ENCODE measurements at places on chromosomes 13 and 19. TPM values are rescaled to one million over a fixed set of nuclear protein-coding genes. Genes with fewer than 3 reads are reported as not detected.

HIPK4 gene
- 0.22 TPM for total RNA-seq

S1PR2 gene
- 14.6 TPM for total RNA-seq

CPT1C gene
- not detected for total RNA-seq

GADD45B gene
- total RNA-seq: 36.4 TPM

NCAN gene
- total RNA-seq: 0.07 TPM

DNA sequence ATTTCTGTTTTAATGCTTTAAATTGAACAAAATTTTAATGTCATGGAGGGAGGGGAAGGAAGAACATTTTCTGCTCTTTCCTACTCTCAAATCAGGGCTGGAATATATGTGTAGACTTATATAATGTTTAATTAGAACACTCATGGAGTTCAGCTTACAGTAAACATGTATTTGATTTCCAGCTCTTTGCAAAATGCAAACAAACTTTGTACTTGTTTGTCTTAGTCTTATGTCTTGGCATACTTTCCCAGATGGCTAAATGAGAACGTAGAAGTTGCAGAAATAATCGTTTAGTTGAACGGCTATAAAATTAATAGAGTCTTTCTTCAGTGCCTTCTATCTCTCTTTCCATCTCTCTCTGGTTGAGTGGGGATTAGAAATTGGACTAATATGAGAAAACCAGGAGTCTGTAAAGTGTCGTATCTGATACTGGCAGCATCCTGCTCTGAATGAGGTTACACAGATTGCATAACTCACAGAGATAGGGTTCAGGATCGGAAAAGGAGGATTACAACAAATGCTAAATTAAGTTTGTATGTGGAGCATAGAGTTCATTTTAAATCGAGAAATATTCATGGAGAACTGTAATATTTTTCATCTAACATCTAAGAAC, 82.3 kb downstream of the FGF9 start:
- DNase-seq: no peak

DNA sequence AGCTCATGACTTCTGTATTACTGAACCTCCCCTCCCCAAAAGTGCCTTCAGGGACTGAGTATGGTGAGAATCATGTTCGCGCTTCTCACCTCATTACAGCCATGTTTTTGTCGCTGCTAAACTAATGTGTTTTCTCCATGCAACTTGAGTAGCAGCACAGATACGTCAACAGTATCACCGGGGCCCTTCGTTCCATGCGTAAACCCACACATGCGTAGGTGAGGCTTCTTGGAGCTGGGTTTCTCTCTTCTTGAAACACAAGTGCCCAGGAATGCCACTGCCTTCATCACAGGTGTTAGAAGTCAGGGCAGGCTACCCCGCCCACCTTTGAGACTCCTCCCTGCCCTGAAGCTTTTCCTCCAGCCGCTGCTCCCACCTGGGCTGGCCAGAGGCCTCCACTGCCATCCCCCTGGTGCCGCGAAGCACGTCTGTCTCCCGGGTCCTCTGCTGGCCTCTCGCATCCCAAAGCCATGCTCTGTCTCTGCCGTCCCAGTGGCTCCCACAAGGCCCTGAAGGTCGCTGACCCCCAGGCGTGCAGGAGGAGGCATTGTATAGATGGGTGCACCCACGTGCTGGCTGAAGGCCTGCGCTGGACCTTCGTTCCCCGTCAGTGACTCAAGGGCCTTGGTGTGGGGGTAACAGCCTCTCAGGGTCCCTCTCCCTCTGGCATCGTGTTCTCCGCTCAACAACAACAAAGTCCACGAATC, 135.3 kb upstream of the MCF2L start:
- DNase-seq: no peak

DNA sequence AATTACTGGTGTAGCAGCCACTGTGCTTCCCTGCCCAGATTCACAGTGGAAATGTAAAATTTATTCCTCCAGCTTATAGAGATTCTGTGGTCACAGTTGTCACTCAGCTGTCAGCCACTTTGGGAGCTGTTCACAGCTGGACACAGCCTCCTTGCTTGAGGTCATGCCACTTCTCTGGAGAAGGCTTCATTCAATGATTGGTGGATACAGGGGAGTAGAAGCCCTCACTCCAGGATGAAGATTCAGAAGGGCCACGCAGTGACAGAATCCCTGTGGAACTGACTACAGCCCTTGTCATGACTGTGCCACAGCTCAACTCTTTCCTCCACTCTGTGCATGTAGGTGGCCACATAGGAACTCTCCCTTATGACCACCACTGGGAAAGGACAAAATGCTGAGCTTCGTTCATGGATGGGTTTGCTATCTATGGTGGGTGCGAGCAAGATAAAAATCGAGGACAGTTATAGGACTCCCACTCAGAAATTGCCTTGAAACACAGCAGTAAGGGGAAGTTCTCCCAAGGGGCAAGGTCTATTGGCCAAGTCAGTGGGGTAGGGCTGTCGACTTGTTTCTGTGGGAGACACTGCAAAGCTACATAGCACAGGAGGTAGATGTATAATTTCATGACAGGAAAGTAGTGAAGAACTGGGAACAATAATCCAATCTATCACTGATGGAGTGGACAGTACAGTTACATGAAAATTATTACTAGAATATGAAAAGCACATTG, 98.7 kb downstream of the CCNA1 start:
- DNase-seq: no peak

DNA sequence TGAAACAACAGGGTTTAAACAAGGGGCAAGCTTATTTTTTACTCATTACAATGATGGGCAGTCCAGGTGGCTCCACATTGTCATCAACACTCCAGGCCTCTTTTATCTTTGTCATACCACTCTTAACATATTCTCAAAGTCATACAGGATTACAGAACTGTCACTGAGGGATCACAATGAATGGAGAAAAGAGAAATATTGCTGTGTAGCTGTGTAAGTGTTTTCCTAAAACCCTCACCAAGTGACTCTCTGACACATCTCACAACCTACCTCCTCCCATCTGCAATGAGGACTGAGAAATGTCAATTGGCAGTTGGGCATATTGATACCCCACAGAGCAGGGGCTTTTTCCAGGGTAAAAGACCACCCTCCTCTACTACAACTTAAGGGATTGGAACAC, 562.1 kb downstream of the TBC1D4 start:
- no peak for DNase-seq

DNA sequence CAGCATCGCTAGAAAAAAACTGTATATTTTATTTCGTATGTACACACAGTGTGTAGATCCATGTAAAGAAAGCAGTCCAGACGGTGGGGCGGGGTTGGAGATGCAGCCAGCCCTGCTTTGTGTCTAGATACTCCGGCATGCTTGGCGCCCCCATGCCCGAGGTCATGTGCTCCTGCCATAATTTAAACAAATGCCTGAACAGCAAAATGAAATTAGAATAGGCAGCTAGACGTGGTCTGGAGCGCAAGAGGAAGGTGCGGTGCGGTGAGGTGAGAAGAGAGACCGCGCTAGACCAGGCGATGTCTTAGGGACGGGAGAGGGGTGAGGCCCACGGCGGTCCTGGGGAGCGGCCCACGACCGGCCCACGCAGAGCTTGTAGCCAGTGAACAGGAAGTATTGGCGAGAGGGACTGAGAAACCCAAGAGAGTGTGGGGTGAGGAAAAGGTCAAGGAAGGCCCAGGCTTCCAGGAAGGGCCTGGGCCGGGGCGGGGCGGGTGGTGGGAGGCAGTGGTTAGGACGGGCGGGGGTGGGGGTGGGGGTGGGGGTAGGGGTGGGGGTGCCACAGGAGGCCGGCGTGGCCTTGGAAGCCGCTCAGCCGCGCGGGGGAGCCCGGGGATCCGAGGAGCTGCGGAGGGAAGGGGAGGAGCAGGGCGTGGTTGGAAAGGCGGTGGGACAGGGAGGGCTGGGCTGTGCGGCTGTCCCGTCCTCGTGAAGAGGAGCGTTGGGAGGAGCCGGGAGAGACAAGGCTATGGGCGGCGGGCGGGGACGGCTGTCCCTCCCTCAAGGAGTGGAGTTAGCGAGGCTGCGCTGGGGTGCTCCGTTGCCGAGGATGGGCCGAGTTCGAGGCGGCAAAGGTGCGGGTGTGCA, 254.7 kb upstream of the SGCG start:
- DNase-seq: no peak

DNA sequence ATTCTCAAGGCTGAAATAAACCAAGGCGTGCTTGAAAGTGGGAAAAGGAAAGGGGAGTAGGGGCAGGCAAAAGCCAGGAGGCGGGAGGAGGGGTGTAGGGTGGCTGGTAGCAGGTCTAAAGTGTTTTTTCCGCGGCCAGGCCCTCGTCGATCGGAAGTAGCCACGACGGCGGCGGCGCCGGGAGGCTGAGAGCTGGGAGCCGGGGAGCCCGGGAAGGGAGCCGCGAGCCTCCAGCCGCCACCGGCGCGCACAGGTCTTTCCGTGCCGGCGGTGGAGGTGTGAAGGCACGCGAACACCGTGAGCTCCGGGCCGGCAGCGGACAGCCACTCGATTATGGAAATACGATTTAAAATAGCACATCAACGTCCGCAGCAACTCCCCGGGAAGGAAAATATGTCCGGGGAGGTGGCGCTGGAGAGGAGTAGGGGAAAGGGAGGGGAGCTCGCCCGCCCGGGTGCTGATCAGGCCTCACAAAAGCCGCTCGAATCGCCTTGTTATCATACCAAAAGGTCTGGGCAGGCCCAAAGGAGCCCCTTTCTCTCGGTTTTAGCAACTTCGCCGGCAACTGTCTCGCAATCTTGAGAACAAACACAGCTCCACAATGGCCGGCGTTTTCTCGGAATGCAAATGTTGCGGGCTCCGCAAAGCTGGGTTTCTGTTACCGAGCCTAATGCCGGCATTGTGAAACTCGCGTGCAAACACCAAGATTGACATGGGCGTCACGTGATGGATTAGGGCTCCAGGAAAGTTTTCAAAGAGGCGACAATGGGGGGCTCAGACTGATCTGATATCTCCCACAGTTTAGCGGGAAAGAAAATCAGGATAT, 2.9 kb upstream of the PCDH8 start:
- peak; percentile 41 for DNase-seq

GRCh38 chr13:28582225-28582891, 76.6 kb upstream of the POMP start:
- no peak for DNase-seq

DNA sequence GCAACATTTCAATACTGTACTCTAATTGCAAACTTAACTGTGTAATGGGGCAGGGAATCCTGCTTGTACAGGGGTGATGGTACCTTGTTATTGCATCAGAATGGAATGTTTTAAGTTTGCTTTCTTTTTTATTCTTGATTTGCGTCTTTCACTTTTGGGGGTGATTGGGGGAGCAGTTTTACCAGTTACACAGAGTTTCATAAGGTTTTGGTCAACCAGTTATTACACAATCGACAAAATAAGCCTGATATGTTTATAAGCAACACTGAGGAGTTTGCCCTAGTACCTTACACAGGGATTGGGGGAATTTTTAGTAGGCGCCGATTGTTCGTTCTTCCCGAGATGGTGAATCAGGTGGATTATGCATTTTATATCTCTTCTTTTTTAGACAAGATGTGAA, 2.7 kb downstream of the KLF5 start:
- DNase-seq: no peak

DNA sequence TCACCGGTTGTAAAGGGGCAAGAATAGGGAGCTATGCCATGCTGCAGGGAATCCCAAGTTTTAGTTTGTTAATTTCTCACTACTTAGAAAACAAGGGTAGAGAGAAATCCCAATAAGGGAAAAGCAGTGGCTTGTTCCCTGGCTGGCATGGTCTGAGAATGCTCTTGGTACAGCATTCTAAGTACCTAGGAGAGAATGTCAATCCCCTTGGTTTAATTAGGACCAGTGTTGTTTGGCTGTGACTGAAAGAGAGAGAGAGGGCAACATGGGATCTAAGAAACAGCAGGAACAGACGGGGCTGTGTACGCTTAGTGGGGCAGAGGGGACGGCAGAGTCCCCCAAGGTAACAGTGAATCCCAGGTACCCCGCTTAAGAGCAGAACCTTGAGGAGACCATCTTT, 228.8 kb downstream of the PCDH9 start:
- no peak for DNase-seq

DNA sequence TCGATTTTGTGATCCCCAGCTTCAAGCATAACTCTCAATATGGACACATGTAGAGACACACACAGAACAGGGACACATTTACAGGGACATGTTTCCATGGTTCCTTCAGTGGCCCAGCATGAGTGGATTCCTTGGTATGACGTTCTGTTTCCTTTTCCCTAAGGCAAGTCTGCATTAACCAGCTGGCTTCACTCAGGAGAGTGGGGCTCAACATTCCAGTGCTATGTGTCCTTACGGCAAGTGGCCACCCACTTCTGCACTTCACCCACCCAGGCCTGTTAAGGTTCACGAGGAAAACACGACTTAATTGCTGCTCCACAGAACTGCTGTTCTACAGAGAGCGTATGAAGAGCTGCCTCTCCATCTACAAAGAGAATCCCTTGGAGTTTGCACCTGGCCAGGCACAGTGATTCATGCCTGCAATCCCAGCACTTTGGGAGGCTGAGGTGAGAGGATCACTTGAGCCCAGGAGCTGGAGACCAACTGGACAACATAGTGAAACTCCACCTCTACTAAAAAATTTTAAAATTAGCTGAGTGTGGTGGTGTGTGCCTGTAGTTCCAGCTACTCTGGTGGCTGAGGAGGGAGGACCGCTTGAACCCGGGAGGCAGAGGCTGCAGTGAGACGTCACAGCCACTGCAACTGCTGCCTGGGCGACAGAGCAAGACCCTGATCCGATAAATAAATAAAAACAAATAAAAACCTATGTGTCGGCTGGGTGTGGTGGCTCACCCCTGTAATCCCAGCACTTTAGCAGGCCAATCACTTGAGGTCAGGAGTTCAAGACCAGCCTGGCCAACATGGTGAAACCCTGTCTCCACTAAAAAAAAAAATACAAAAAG, 32.5 kb downstream of the BRD4 start:
- peak; percentile 32 for DNase-seq

GRCh38 chr13:113661509-113661908, 3.5 kb upstream of the ATP4B start:
- DNase-seq: no peak

DNA sequence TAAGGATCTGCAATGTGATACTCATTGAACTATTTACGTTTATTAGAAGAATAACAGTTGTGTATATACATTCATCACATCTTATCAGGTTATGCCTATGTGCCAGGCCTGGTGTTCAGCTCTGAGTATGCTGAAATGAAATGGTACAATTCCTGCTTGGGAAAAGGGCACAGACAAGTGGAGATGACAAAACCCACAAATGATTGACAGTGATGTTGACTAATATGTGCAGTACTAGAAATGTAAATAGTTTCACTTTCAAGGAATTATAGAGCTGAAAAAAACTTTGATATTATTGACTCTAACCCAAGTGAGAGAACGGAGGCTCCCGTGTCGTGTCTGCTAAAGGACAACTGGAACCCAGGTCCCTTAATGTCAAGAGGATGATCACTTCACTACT, 386.8 kb upstream of the DACH1 start:
- DNase-seq: no peak

- DNase-seq: peak; percentile 69
Observed at GRCh38 chr19:8396563-8397203, 6.5 kb downstream of the RAB11B start.

- DNase-seq: no peak
Observed at GRCh38 chr19:29576046-29576606, 30.0 kb upstream of the POP4 start.

DNA sequence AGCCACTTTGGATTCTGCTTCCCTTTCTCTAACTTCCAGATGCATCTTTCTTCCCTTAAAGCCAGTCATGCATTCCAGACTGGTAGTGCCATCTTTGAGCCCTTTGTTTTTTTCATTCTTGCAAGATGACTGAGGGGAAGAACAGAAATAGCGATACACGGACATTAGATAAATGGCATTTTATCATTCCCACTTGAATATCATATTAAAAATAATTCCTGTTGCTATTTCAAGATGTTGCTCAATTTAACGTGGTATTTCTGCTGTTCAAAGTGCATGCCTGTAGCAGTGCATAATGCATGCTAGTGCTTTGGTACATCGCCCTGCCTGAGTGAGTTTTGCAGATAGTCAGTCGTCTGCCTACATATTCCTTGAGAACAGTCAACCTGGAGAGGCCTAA, 140.6 kb upstream of the FRY start:
- no peak for DNase-seq

GRCh38 chr19:41545547-41545946, 30.4 kb upstream of the CEACAM21 start:
- no peak for DNase-seq
